ENCODE measurements at places on chromosomes 16 and 17. TPM values are rescaled to one million over a fixed set of nuclear protein-coding genes. Genes with fewer than 3 reads are reported as not detected.

ITGA2B gene
- polyA plus RNA-seq = 7.0 TPM

BCO1 gene
- not detected for polyA plus RNA-seq

VAT1L gene
- 0.16 TPM for polyA plus RNA-seq

KRTAP4-2 gene
- polyA plus RNA-seq = not detected

MRM1 gene
- 4.6 TPM for polyA plus RNA-seq

CPNE7 gene
- polyA plus RNA-seq = not detected

DNA sequence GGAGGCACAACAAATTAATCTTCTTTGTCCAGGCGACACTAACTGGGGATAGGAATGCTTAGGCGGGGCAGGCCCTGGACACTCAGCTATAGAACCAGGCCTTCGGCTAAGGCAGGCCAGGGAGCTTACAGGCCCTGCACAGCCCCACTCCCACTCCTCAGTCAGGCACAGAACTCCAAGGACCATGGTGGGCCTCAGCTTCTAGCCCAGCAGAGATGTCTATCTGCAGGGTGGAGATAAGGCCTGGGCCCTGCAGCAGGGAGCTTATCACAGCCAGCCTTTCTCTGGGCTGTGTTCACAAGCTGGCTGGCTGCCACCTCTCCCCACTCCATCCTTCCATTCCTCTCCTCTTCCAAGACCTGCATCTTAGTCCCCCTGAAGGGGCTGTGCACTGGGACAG lies 68.1 kb downstream of the TMEM132E start:
- H3K27ac ChIP-seq = no peak overlapping the region
- no peak overlapping the region for H3K4me3 ChIP-seq

DNA sequence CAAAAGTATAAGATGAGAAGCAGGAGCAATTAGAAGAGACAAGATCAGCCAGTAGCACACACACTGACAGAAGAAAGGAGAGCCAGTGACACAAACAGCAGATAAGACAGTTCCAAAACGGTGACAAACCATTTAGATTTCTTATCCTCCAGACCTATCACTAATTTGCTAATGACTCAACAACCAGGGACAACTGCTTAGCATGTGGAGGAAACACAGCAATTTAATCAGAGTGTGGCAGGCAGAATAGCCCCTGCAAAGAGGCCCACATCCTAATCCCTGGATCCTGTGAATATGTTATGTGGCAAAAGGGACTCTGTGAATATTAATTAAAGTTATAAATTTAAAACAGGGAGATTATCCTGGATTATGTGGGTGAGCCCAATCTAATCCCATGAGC lies 81.1 kb downstream of the CACNG1 start:
- DNase-seq = no peak
- no peaks in the 10 kb centered on the region for H3K27me3 ChIP-seq
- H3K36me3 ChIP-seq = peaks cover 10% of the 10 kb centered on the region

DNA sequence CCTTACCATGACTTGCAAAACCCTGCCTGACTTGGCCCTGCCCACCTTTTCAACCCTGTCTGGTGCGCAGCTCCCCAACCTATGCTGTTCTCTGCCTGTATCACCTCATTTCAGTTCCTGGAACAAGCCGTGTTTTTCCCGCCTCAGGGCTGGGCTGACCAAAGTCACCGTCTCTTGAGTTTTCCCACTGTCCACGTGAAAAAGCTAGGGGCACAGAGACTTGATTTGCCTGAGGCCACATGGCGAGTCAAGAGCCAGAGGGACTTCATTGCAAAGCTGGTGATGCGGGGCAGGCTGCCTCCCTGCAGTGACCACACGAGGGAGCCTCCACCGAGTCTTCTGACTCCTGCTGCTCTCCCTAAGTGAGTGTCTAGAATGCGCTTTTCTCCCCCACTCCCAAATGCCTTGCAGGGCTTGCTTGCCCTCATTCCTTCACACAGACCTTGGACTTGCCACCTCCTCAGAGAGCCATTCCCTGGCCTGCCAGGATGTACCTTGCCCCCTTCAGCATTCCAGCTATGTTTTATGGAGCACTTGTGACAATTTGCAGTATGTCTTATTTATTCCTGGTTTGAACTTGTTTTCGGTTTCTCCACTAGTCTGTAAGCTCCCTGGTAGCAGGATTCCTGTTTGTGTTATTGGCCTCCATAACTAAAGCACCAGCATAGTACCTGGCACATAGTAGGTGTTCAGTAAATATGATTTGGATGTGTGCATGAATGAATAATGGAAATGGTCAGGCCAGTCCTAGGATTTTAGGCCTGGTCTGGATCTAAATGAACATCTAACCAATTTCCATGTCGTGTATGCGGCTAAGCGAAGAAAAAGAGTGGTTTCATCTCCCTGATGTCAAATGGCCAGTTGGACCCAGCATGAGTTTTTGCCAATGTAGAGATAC lies 252.3 kb downstream of the SNX29 start:
- H3K4me1 ChIP-seq = peaks cover 72% of the 10 kb centered on the region
- DNase-seq = no peak
- no peaks in the 10 kb centered on the region for H3K27me3 ChIP-seq
- H3K27ac ChIP-seq = no peak overlapping the region
- peaks cover 7% of the 10 kb centered on the region for H3K36me3 ChIP-seq
- H3K4me3 ChIP-seq = no peak overlapping the region

DNA sequence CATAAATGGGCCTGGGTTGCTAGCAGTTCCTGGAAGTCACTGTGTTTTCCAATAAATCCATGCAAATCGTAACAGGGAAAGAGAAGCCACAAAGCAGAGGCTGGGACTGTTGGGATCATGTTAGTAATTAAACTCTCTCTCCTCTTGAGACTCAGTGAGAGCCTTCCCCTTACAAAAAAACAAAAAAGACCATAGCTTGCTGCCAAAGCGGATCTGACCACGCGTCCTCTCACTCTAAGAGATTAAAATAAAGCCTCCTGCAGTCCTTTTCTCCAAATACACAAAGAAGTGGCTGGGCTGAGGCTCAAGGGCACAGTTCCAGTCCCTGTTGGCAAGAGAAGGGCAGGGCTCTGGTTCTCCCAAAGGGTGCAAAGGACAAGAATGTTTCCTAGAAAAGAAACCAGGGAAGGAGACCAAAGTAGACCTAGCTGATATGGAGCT lies 38.5 kb downstream of the PIGL start:
- no peaks in the 10 kb centered on the region for H3K27me3 ChIP-seq
- no peaks in the 10 kb centered on the region for H3K4me1 ChIP-seq
- H3K27ac ChIP-seq = peak overlapping the region; percentile 77
- no peak for DNase-seq
- H3K36me3 ChIP-seq = no peaks in the 10 kb centered on the region

- no peak overlapping the region for H3K27ac ChIP-seq
- H3K4me1 ChIP-seq = no peaks in the 10 kb centered on the region
- no peak for DNase-seq
- no peaks in the 10 kb centered on the region for H3K36me3 ChIP-seq
- H3K27me3 ChIP-seq = peaks cover 16% of the 10 kb centered on the region
Measured at GRCh38 chr17:56347639-56348038, 194.4 kb downstream of the ANKFN1 start.

- H3K4me3 ChIP-seq = no peak overlapping the region
- no peaks in the 10 kb centered on the region for H3K27me3 ChIP-seq
- DNase-seq = peak; percentile 17
- peaks cover 47% of the 10 kb centered on the region for H3K4me1 ChIP-seq
Measured at GRCh38 chr16:29641561-29641960, 21.5 kb upstream of the SPN start.

- H3K27me3 ChIP-seq = peaks cover 29% of the 10 kb centered on the region
- no peak for DNase-seq
- peaks cover 5% of the 10 kb centered on the region for H3K36me3 ChIP-seq
- H3K4me1 ChIP-seq = peaks cover 17% of the 10 kb centered on the region
- H3K4me3 ChIP-seq = no peak overlapping the region
- no peak overlapping the region for H3K27ac ChIP-seq
Measured at GRCh38 chr16:85136213-85136701, 24.0 kb upstream of the CIBAR2 start.

DNA sequence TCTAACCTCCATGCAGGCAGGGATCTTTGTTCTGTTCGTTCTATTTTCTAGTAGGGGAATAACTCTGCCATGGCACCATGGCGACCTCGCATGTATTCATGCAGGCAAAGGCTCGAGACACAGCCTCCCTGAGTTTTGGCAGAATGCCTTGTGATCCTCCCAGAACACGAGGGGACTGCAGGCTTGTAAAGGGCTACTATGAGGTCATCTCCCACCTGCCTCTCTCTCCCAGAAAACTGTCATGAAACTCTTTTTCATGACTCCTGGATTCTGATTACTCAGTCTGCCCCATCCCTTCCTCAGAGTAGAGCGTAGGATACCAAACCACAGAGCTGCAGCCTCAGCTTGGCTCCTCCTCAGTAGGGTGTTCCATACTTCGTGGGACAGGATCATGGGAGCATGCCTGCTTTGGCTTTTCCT lies 64.3 kb downstream of the IGF2BP1 start:
- H3K4me3 ChIP-seq = no peak overlapping the region
- H3K4me1 ChIP-seq = no peaks in the 10 kb centered on the region
- DNase-seq = no peak
- H3K27me3 ChIP-seq = peaks cover 15% of the 10 kb centered on the region

DNA sequence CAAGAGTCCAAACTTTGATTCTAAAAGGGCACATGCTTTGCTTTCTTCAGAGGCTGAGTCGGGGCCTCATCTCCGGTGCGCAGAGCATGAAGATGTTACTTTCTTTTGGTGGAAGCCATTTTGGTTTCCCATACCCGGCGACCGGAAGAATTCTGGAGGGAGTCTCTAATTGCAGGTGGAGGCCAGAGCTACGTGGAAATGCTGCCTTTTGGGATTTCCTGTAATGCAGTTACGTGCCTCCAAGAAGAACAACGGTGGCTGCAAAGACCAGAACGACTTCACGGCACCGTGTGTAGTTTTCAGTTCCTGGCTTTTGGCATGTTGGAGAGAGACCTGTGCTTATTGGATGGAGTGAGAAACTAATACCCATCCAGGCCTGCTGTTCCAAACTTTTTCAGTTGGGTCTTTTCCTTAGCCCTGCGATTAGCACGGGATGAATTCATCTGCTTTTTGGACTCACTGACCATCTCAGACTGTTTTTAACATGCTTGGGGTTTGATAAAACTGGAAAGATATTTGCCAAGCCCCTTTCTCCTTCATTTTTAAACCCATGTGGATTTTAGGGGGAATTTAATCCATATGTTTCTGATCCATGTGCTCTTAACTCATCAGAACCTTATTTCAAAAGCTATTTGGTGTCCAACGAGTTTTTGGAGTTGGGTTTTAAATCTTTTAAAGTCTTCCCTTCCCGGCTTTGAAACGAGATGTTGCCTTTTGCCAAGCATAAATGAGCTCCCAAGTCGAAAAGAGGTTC lies 19.0 kb downstream of the FOXL1 start:
- no peaks in the 10 kb centered on the region for H3K36me3 ChIP-seq
- H3K4me3 ChIP-seq = no peak overlapping the region
- no peak overlapping the region for H3K27ac ChIP-seq
- peaks cover 45% of the 10 kb centered on the region for H3K27me3 ChIP-seq

DNA sequence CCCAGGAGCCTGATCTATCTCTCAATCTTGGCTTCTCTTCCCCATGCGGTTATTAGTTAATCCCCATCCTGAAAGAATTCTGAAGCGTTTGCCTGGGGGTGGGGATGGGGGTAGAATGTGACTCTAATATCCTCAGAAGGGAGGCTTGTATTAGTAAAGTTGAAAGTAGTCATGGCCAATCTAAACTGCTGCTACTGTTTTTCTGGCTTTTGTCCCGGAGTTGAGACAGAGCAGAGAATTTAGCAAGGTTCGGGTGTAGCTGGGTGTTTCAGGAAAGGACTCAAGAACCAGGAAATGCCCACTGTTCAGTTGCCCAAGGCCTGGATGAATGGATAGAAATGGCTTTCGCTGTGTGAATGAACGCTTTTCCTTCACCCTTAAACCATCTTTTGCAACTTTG lies 17.6 kb upstream of the ITGAM start:
- H3K4me3 ChIP-seq = no peak overlapping the region
- DNase-seq = no peak
- peaks cover 18% of the 10 kb centered on the region for H3K4me1 ChIP-seq
- no peaks in the 10 kb centered on the region for H3K36me3 ChIP-seq
- H3K27me3 ChIP-seq = peaks cover 17% of the 10 kb centered on the region
- no peak overlapping the region for H3K27ac ChIP-seq

GRCh38 chr16:47043970-47044684 lies 70.7 kb upstream of the DNAJA2 start:
- peaks cover 34% of the 10 kb centered on the region for H3K4me1 ChIP-seq
- no peaks in the 10 kb centered on the region for H3K36me3 ChIP-seq
- no peaks in the 10 kb centered on the region for H3K27me3 ChIP-seq
- no peak overlapping the region for H3K4me3 ChIP-seq
- DNase-seq = no peak
- no peak overlapping the region for H3K27ac ChIP-seq

GRCh38 chr17:4536742-4537411 lies 18.3 kb downstream of the MYBBP1A start:
- H3K4me3 ChIP-seq = no peak overlapping the region
- peaks cover 12% of the 10 kb centered on the region for H3K27me3 ChIP-seq
- H3K36me3 ChIP-seq = no peaks in the 10 kb centered on the region
- peaks cover 2% of the 10 kb centered on the region for H3K4me1 ChIP-seq
- H3K27ac ChIP-seq = peak overlapping the region; percentile 29

- H3K4me1 ChIP-seq = peaks cover 11% of the 10 kb centered on the region
- no peak overlapping the region for H3K27ac ChIP-seq
- no peak overlapping the region for H3K4me3 ChIP-seq
- no peak for DNase-seq
Measured at GRCh38 chr17:58536542-58536941, 22.1 kb upstream of the MTMR4 start.

DNA sequence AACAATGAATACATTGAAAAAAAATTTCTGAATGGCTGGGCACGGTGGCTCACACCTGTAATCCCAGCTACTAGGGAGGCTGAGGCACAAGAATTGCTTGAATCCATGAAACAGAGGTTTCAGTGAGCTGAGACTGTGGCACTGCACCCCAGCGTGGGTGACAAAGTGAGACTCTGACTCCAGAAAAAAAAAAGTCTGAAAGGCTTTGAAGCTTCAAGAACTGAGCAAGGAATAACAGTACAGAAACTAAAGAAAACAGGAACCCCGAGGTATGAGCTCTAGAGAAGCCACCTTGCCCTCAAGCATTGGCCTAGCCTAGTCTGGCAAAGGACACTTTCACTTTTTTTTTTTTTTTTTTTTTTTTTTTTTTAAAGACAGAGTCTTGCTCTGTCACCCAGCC lies 45.0 kb downstream of the TEX2 start:
- H3K4me1 ChIP-seq = peaks cover 42% of the 10 kb centered on the region
- H3K36me3 ChIP-seq = no peaks in the 10 kb centered on the region
- peak; percentile 68 for DNase-seq
- H3K27ac ChIP-seq = peak overlapping the region; percentile 95
- H3K4me3 ChIP-seq = peak overlapping the region; percentile 65

Data from naive B cell (primary cell).